ENCODE measurements at places on chromosomes 2 and 18.

- no peak for DNase-seq
These were observed 16.1 kb downstream of the MBOAT2 start for GRCh38 chr2:8987410-8987809.

DNA sequence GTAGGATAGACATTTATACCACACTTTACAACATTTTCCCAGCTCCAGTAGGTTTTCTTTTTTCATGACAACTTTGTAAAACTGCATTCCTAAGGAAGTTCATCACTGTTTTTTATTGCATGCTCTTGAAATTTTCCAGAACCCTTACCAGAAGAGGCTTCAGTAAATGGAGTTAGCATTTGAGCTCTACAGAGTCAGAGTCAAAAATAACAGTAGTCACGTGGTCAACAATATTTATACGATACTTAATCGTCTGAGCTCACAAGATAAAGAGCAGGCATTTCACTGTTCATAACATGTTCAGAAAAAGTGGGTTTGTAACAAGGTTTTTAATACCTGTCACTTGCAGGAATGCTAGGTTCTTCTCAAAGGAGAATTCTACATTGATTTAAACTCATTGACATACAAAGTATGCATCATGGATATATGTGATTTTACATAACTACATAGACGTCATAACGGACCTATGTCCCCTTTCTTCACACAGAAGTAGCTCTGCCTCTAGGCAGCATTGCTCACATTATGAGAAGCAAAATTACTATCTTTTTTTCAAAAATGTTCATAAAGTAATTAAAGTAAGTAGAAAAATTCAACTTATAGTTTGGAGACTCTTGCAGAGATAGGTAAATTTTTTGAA lies 187.0 kb upstream of the COL3A1 start:
- peak; percentile 11 for DNase-seq

- no peak for DNase-seq
These were observed 41.0 kb downstream of the SERTAD2 start for GRCh38 chr2:64612575-64613195.

GRCh38 chr2:217900780-217901360 lies 101.9 kb downstream of the TNS1 start:
- no peak for DNase-seq

GRCh38 chr2:78876316-78876688 lies 149.2 kb upstream of the REG3G start:
- DNase-seq: no peak

DNA sequence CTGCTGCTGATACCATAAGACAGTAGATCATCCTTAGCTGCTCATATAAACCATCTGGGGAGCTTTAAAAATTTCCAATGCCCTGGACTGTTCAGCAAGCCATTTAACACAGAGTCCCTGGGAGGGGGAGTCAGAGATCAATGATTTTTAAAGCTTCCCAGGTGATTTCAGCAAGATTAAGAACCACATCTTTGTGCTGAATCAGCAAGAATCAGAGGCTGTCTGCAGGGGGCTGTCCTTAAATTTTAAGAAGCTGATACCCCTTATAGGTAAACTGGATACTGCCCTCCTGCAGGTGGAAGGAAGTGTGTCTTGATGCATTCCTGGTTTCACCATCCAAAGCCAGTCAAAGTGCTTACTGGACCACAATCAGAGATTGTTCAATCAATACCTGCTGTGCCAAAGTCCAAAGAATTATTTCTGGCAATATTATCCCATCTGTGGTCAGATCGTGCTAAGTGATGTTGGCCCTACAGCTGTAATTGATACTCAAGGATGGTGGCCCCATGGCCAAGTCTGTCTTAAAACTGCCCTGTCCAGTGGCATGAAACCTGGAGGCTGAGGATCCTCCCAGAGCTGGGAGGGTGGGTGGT lies 72.2 kb downstream of the BCL2L11 start:
- DNase-seq: no peak

All from ELF-1 (cell line).